ENCODE measurements at places on chromosomes 11 and 22.
A peak's percentile ranks its signal among the peaks of the same experiment; 100 is the strongest.

DNA sequence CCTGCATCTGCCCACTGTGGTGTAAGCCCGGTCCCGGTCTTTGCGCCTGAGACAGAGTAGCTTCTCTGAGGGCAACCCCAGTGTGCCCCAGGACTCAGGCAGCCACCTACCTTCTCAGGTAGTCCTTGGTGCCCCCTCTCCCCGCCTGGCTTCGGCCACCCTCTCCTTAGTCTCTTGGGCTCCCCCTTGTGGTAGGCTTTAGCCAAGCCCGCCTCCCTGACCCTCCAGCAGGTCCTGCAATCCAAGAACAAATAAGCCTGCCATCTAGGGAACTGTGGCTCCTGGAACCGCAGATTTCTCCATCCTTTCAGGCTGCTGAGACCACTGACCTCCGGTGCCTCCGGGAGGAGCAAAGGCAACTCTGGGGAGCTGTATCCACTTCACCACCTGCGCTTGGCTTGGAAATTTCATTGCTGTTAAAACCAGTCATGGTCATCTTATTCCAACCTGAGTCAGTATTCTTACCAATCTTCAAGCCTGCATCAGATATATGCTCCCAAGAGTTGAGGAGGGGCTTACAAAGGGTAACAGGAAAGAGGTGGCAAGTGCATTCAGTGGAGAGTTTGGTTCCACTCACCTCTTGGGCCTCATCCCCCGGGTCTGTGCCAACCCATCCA lies 52.8 kb upstream of the TENM4 start:
- peak; percentile 41 for DNase-seq

- DNase-seq, result no peak
Measured at GRCh38 chr11:8604078-8604723, 10.2 kb upstream of the STK33 start.

DNA sequence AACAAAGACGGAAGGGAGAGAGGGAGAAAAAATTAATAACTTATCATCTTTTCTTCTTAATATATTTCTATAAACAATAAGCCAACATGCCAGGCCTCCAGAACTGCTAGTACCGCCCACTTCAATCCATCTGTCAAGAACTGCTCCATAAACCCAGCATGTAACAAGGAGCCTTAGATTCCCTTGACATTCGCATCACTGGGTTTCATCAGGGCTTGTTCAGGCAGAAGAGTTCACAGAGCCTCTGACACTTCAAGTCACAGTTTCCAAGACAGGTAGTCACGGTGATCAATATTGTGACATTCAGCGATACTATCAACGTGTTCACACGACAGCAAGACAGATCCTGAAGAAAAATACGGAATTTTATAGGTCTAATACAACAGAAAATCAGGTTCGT lies 61.7 kb downstream of the LARGE2 start:
- no peak for DNase-seq

GRCh38 chr22:21100149-21101032 lies 54.6 kb downstream of the LRRC74B start:
- DNase-seq, result no peak

- no peak for DNase-seq
Measured at GRCh38 chr11:133235381-133235780, 296.9 kb downstream of the OPCML start.

- no peak for DNase-seq
Measured at GRCh38 chr22:46454504-46455269, 82.7 kb downstream of the CELSR1 start.

GRCh38 chr11:77075425-77075905 lies 8.7 kb downstream of the CAPN5 start:
- DNase-seq, result no peak

DNA sequence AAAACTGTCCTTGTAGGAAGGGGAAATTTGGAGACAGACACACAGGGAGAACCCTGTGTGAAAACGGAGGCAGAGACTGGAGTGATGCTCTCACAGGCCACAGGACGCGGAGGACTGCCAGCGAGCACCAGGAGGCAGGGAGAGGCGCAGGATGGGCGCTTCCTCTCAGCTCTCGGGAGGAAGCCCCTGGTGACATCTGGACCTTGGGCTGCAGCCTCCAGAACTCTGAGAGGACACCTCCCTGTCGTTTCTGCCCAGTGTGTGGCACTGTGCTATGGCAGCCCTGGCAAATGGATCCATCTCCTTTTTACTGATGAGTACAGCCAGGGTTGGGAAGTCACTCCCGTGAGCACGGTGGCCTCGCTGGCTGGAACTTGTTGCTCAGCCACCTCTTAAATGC lies 73.9 kb downstream of the LRRC32 start:
- no peak for DNase-seq

DNA sequence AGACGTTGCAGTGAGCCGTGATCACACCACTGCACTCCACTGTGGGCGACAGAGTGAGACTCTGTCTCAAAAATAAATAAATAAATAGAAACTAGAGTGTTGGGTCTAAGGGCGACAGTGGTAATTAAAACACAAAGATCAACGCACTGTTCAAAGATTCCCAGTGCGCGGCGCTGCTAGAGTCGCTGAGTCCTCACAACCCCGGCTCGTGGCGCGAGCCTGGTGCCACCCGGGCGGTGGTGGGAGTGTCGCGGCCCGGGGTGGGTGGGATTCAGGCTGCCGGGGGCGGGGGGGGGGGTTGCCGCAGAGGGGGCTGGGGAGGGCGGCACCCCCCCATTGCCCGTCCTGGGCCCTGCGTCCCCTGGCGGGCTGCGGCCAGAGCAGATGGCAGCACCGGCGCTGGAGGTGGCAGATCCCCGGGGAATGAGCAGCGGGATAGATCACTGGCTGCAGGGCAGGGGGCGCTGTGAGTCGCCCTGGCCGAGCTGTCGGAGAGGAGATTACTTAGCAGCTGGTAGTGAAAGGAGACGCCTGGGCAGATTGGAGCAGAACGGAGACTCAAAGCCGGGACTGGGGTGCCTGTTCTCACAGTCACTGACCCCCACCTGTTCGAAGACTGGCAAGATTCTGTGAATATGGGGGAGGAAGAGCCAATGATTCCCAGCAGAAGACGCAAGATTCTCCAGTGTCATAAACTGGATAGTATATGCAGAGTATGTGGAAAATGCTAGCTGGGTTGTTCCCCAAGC lies 30.2 kb upstream of the APOBEC3A start:
- no peak for DNase-seq

DNA sequence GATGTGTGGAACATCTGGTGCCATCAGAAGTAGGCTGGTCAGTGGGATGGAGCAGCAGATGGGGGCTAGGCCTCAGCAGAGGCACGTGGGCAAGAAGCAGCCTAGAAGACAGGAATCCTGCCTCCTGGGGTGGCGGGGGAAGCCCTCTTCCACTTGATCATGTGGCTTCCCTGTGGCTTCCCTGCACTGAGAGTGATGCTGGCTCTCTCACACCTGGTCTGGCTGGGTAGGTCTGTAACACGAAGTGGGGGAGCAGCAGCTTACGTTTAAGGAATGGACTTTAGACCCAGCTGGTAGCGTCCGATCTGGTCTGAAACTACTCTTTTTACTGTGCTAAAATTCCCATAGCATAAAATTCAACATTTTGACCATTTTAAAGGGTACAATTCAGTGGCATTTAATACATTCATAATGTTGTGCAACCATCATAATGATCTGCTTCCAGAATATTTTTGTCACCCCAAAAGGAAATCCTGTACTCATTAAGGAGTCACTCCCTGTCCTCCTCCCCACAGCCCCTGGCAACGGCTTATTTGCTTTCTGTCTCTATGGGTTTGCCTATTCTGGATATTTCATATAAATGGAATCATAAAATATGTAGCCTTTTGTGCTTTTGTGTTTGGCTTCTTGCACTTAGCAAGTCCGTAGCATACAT lies 21.7 kb downstream of the PTPN5 start:
- no peak for DNase-seq

DNA sequence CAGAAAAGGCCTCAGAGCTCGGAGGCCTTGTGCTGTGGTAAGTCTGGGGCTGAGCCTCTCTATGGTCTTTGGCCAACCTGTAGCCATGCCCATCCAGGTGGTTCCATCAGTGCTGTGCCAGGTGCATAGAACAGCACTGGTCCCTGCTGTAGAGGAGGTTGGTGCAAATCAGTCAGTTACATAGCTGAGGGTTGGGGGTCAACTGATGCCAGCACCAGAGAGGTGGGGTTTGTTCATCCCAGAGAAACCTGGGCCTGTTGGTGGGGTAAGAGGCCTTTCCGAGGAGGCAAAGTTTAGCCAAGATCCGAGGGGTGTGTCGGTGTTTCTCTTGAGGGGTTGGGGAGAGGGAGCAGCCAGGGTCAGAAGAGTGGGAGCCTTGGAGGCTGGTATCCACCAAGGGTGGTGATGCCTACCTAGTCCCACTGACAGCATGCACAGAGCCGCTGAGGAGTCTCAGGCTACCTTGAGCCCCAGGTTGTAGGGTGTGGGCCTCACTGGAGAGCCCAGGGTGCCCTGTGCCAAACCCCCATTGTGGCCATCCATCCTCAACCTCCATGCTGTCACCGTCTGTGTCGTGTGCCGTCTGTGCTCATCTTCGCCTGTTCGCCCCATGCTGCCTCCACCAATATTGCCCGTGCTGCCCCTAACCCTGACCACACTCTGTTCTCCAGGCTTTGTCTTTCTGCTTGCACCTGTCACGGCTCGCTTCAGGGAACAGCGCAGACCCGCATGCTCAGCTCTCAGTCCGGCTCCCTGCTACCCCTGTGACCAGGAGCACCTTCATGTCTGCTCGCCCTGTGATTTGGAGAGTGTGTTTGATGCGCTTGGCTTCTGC lies 78.7 kb upstream of the SUSD2 start:
- no peak for DNase-seq

- peak; percentile 96 for DNase-seq
Measured at GRCh38 chr11:44564670-44565210, 723 bp upstream of the CD82 start.

- no peak for DNase-seq
Measured at GRCh38 chr11:32034680-32035079, 56.2 kb upstream of the RCN1 start.

- DNase-seq, result no peak
Measured at GRCh38 chr11:102302241-102302640, 15.0 kb upstream of the BIRC3 start.

DNA sequence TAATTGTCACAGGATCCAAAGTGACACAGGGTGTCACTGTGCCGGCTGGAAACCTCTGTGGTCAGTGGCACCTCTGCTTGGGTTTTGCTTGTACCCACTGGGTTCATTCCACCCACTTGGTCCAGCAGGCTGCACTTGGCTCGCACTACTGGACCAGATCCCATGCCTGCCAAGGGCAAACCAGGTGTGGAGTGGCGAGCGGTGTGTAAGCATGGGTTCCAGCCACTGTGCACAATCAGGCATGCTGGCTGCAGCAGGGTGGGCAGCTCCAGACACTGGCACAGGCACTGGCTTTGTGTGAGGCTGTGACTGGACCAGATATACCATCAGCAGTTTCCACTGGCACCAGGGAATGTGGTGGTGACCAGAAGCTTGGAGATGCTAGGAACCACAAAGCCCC lies 261.4 kb downstream of the KCNA4 start:
- no peak for DNase-seq

DNA sequence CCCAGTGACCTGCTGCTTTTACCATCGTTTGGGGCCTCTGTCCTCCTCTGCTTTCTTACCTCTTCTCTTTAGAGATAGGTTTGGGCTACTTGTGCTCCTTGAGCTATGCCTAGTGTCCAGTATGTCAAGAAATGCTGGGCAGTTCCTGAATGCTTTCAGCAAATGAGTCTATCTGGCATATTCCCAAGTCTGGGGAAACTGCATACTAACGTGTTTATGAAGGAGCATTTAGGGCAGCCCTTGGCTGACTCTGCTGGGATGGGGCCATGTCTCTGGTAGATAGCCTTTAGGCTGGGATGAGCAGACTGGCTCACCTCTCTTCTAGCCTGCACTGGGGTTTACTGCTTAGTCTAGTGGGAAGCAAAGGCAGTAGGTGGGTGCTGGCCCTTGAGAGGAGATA lies 43.7 kb upstream of the SUSD2 start:
- DNase-seq, result no peak

- no peak for DNase-seq
Measured at GRCh38 chr11:85540635-85541205, 86.4 kb downstream of the DLG2 start.

- DNase-seq, result no peak
Measured at GRCh38 chr11:125245299-125245698, 80.7 kb downstream of the PKNOX2 start.

DNA sequence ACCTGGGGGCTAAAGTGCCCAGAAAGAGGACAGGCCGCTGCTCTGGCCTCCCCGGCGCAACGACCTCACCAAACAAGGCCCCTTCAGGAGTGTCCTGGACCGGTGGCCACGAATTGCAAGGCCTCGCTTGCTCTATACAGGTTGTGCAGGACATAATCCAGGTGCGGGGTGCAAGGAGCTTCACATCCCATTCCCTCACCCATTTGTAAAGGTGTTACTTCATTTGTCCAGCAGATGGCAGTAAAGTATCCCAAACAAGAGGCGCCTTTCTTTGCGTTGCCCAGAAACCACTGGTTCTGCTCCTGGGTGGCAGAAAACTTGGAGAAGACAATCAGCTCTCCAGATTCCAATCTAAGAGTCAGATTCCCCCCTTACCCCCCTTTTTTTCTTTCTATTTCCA lies 35.9 kb upstream of the PRDM11 start:
- DNase-seq, result peak; percentile 75

DNA sequence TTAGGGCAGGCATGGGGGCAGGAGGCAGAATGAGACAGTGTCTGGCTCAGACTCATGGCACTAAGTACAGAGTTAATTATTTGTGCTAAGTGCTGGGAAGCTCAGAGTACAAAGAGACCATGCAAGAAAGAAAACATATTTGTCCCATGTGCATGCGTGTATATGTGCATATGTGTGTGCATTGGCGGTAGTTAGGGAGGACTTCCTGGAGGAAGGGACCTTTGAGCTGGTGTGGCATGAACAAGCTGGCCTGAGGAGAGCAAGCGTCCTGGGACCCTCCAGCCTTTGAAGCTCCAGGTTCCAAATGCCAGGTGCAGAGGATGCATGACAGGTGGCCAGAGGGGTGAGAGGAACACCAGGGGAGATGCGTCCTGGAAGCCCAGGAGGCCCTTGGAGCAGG lies 6.1 kb downstream of the FBLN1 start:
- no peak for DNase-seq

DNA sequence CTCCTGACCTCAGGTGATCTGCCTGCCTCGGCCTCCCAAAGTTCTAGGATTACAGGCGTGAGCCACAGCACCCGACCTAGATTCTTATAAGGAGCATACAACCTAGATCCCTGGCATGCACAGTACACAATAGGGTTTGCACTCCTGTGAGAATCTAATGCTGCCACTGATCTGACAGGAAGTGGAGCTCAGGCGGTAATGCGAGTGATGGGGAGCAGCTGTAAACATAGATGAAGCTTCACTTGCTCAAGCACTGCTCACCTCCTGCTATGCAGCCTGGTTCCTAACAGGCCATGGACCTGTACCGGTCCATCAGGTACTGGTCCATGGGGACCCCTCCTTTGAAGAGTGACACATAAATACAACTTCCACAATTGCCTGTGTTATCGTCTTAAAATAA lies 44.8 kb upstream of the EIF3M start:
- no peak for DNase-seq

- no peak for DNase-seq
Measured at GRCh38 chr11:1879941-1880720, 11.6 kb downstream of the PRR33 start.

GRCh38 chr11:44264438-44264749 lies 45.5 kb downstream of the ALX4 start:
- DNase-seq, result no peak

- no peak for DNase-seq
Measured at GRCh38 chr11:73201888-73202780, 15.9 kb upstream of the P2RY2 start.
